ENCODE measurements at places on chromosomes 5 and 9.
A peak's percentile ranks its signal among the peaks of the same experiment; 100 is the strongest.

- DNase-seq: no peak
These were observed 77.0 kb upstream of the SEMA6A start for GRCh38 chr5:116651653-116652052.

- no peak for DNase-seq
These were observed 10.9 kb downstream of the ABL1 start for GRCh38 chr9:130845901-130846481.

- DNase-seq: no peak
These were observed 4.4 kb downstream of the CDK9 start for GRCh38 chr9:127790094-127790855.

GRCh38 chr9:21434202-21435014 is 5.8 kb upstream of the IFNA1 start:
- no peak for DNase-seq

DNA sequence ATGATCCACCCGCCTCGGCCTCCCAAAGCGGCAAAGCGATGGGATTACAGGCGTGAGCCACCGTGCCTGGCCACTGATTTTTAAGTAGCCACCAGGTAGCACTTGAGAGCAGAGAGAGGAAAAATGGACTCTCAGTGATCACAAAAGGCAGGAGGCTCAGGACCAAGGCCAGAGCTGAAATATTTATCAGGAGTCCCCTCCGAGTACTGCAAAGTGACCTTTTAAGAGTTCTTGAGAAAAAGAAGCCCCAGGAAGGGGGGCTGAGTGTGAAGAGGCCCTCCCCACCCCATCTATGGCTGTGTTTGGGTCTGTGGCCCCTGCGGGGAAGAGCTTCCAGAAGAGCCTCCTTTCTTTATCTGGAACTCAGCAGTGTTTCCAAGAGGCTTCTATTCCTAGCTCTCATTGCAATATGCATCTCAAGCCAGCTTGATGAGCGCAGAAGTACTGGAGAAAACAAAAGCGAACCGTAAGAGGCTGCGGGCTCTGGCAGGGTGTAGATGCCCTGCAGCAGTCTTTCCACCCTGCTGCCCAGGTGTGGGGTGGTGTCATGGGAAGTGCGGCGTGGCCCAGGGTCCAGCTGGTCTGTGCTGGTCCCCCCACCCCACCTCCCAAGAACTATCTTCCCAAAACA is 75.5 kb upstream of the CDK20 start:
- DNase-seq: no peak

DNA sequence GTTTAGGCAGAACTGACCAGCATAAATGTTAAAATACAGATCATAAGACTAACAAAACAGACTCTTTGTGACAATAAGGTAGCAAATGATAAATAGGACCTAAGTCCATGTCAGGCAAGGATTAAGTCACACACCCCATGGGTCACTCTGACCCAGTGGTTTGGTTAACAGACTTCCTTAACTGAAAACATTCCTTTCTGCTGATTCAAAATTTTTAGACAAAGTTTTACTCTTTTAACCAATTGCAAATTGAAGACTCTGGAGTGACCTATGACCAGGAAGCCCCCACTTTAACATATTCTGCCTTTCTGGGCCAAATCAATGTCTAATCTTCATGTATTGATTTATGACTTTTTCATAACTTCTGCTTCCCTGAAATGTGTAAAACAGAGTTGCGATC is 4.9 kb upstream of the NXNL2 start:
- DNase-seq: no peak

DNA sequence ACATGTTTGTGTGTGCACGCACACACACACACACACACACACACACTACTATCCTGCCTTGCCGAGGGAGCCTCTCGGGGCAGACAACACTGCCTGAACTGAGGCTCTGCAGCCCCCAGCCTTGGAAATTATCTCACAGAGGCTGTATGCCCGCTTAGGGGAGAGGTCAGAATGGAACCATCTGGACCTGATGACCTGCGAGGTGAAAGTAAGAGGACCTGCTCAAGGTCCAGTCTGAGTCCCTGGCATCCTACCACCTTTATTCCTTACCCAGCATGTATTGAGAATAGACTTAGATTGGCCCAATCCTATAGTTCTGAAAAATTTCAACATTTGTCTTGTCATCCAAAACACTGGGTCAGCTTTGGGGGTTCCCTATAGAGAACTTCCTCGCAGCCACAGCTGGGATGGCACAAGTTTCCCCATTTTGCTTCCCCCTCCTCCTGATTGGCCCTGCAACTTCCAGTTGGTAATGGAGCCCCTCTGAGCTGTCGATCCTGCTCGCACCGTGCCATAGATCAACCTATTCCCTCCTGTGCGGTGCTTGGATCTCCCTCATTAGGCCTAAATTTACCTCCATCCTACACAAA is 10.2 kb downstream of the MVB12B start:
- DNase-seq: no peak

DNA sequence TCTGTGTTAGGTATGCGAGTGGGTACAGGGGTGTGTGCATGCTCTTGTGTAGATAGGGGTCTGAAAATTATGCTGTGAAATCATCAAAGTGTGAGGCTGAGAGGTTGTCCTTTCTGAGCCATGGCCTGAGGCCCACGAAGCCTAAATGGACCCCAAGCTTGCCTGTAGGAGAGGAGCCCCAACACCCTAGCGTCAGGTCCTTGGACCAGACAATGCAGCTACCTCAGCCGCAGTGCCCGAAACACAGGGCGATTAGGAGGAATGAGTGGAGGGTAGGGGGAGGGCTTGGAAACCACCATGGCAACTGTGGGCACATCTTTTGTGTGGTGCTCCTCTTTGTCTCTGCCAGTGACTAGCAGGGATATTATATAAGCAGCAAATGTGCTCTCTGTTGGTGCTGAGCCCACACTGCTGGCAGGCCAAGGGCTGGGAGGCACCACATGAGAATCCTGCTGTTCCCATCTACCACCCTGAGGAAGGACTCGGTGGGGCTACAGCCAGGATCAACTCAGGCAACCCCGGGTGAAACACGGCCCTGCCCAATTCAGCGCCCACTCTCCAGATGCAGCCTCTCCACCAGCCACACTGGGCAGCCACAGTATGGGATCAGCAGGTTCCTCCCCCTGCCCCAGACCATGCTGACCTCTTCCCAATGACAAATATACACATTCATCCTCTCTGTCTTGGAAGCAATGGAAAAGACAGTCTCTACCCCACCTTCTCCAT is 84.6 kb upstream of the FSTL4 start:
- no peak for DNase-seq

DNA sequence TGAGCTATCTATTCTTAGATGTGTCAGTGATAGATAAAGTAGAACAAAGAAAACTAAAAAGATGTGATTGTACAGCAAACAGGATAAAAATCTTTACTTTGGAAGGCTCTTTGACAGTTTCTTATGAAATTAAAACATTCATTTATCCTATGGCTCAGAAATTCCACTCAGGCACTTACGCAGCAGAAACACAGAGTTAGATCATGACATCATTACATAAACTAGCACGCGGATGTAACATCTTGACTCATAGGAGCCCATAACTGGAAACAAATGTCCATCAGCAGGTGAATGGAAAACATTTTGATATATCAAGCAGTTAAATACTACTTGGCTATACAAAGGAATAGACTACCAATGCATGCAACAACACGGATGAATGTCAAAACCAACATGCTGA is 45.3 kb downstream of the ICE1 start:
- DNase-seq: no peak

- no peak for DNase-seq
These were observed 295.9 kb downstream of the NFIB start for GRCh38 chr9:14018081-14018480.

DNA sequence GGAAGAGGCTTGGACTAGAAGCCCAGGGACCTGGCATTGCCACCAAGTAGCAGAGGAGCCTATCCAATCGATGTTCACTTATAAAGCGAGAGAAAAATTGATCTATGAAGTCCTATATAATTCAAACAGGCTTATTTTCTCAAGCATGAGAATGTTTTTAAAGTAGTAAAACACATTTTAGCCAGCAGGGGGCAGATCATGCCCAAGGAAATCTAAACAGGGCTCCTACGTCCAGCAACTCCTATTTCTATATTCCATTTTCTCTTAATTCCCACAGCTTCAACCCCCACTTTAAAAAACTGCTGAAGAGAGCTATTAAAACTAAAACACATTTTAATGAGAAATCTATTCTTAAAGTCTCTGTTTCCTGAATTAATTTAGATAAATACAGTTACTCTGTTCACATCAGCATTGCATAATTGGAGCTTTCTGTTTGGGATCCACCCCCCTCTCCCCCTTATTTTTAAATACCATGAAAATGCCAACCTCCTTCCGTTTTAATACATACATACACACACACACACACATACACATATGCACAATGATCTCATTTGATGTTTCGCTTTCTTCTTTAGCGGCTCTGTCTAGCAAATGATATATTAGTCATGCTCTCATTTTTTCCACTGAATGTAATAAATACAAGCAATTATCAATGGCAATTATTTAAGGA is 144.9 kb downstream of the MYO10 start:
- DNase-seq: peak; percentile 70

DNA sequence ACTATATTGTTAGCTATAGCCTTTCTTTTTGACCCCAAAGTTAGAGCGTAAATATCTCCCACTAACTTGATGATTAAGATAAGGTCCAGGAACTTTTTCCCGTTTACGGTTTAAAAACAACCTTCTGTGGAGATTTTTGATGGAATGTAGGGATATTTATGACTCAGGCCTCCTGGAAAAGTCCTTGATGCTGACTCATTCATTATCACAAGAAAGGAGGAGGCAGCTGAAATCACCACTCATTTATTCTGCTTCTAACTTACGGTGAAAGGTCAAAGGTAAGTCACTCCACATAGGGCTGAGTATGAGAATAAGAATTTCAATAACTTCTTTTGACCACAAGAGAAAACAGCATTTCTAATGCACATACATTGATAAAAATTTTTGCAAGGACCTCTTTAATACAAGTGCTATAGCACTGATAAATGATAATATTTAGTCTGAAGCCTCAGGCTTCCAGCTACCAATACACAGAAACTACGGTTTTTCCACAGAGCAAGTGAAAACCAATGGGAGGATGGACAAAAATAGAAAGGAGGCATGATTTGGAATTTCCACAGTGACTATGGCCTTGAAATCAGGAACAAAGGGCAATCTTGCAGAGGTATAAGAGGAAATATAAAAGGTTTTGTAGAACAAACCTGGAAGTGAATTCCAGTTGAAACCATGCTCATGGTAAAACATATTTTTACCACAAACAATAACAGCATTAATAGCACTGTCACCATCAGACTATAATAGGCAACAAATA is 146.5 kb downstream of the PPP2R2B start:
- no peak for DNase-seq

DNA sequence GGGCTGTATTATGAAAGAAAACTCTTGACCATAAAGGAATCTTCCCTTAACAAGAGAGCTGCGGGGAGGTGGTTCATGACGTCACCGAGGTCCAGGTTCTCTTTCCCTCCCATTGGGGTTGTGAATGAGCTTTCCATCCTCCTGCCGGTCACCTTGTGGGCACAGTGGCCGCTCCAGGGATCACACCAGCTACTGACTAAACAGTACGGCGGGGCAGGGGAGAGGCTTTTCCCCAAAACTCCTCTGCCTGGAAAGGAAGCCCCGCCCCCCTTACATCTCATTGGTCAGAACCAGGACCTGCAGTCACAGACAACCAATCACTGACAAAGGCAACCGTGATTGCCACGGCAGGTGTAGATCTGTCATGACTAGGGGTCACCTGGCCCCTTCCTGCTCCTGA is 35.6 kb downstream of the ROR2 start:
- no peak for DNase-seq

GRCh38 chr5:132365213-132365612 is 4.3 kb upstream of the SLC22A5 start:
- no peak for DNase-seq

GRCh38 chr9:134265078-134265477 is 61.2 kb upstream of the RXRA start:
- DNase-seq: no peak

GRCh38 chr5:36769129-36769770 is 107.3 kb upstream of the NIPBL start:
- DNase-seq: no peak

DNA sequence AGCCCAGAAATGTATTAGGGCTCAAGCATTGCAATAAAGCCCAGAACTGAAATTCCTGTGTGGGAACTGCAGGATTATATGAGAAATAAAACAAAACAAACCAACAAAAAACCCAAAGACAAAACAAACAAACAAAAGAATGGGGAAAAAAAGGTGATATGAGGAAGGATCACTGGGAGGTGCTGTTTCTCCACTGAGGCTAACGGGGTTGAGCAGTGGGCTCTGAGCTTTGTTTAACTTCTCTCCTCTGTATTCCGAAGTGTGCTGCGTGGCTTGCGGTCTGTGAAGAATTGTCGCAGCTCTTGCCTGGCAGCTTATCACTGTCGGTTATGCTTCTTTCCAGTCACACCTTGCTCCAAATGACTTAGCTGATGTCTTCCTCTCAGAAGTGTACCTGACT is 106.3 kb downstream of the TENT4A start:
- DNase-seq: no peak

GRCh38 chr5:7902201-7902600 is 33.3 kb downstream of the MTRR start:
- no peak for DNase-seq

DNA sequence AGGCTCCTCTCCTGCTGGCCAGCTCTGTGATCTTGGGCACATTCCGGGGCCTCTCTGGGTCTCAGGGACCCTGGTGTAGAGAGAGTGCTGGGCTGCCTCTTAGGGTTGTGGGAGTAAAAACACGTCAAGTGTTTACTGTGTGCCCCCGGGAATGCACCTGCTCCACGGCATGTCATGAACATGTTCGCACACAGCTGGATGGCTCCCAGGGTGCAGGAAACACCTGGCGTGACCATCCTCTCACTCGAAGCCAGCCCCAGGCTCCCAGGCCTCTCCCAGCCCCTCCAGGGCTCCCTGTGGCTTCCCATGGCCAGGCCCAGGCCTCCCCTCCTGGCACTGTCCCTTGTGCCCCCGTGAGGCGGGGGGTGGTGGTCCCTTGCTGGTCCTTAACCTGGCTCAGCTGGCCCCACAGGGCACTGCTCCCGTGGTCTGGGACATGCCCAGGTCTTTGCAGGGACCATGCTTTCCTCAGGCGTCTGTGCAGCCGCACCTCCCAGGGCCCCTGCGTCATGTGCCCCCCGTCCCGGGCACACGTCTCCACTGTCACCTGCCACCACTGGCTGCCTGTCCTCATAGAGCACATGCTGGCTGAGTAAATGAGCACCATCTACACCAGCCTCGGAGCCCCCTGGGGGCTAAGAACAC is 44.9 kb downstream of the SLC6A3 start:
- no peak for DNase-seq

Measured in T47D (cell line).